ENCODE measurements at places on chromosomes 5 and 9.

GRCh38 chr9:105425816-105426433 lies 21.9 kb upstream of the FSD1L start:
- no peak for DNase-seq

DNA sequence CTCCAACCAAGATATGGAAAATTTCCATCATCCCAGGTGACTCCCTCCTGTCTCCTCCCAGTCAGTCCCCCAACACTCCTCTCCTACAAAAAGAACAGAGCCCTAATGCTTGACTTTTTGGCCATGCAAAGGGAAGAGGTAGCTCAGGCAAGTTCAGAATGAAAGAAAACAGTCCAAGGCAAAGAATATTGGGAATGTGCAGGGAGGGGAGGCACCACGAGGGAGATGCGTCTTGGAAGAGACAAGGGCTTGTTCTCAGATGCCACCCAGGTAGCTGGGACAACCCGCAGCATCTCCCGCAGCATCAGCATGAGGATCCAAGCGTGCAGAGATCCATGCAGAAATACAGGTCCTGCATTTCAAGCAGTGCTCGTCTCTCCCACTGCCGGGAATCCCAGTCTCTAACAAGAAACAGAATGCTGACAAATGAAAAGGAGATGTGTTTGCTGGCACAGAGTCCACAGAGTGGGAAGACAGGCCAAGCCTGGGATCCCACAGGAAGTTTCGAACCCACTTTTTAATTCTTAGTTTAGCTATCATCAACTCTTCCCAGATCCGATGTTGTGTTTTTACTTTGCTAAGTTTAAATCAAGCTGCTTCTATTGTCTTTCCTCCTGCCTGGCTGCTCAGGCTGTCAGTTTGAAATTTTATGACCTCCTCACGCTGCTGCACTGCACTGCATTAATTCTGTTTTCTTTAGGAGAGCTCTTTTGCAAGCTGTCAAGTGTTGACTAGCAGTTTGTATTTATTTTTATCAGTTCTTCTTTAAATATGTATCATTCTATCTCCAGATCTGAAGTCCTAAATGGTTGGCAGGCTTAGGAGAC lies 86.8 kb upstream of the OSMR start:
- no peak for DNase-seq

DNA sequence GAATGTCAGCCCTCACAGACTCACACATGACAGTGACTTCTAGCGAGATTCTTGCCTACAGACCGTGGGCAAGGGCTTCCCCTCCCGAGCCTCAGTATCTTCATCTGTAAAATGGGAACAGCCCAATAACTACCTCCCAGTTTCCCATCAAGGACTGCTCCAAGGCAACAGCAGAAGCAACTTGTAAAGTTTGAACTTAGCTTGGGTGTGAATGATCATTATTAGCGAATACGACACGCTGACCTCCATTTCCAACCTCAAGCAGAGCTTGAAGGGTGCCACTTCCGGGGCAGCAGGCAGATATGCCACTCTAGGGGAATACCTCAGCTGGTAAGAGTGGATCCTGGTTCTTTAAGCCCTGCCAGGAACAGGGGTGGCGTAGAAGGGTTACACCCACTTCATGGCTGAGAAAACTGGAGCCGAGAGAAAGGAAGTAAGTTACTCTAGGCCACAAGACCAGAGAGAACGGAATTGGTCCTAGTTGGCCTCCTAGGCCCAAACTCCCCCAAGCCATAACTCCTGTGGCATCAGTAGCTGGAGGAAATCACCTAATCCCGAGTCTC lies 2.0 kb downstream of the RNF44 start:
- peak; percentile 40 for DNase-seq

DNA sequence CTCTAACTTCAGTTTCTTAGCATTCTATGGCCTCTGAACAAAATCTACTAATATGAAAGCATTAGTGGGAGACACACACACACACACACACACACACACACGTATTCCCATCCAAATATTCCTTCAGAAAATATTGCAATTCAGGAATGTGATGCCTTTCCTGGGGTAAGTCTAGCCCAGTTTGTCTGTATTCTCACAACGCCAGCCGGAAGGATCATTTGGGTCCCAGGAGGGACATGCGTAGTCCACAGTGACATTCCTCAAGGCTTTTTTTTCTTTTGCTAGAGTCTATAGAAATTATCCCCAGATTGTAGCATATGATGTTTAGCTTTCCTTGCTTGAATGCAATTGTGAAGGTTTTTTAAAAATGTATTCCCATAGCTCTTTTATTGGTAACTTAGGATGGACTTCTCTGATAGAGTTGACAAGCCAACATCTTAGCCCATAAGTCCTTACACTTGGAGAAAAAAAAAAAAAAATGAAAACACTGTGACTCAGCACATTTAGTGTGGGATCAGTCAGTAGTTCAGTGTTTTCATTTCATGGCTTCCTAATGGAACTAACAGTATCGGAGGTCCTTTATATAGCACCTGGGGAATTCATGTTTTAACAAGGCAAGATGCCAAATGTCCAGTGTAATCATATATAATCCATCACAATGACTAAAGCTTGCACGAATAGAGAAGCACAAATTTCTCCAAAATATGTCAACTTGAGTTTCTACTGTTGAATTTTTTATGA lies 316.5 kb downstream of the DIRAS2 start:
- DNase-seq, result no peak

GRCh38 chr9:100474082-100474923 lies 1.4 kb downstream of the TMEFF1 start:
- no peak for DNase-seq

DNA sequence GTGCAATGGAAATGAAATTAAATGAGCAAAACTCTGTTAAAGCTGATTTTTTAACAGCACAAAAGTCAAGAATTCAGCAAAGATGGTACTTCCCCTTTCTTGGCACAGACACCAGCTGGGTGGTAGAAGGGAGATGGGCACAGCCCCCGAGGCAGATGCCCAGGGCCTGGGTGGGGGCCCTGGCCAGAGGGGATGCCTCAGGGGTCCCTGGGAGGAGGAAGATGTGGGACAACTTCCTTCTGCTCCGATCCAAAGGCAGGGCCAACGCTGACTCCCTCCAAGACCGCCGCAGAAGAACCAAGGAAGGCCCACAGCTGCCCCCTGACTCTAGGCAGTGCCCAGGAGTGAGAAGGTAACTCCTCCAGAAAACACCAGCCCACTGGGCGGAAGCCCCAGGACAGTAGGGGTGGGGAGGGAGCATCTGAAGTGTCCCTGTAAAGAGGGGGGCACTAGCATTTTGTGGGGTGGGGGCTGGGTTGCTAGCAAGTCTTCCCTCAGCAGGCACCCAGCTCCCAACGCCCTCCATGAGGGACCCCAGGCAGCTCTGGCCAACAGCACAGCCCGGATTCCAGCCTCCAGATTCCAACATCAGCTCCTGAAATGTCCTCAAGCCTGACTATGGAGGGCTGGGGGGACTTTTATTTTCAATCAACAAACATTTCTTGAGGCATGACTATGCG lies 4.9 kb downstream of the NACC2 start:
- no peak for DNase-seq

GRCh38 chr5:36273809-36274526 lies 27.7 kb downstream of the RANBP3L start:
- DNase-seq, result no peak

- DNase-seq, result no peak
Measured at GRCh38 chr9:121095057-121095456, 20.3 kb downstream of the CNTRL start.

DNA sequence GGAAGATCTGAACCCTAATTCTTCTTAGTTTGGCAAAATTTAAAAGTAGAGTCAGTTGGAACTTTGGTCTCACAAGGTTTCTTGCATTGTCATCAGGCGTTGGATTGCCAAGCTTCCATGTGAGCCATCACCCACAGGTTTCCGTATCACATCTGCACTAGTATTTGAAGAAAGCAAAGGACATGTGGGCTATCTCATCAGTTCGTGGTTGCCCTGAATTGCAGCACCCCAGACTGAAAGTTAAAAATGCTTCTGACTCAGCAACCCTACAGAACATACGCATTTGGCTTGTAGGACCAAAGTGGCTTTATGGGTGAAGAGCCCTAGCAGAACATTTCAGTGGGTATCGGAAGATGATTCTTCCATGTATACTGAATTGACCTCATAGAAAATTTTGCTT lies 358.0 kb downstream of the ENC1 start:
- no peak for DNase-seq

GRCh38 chr5:135205632-135206349 lies 171.8 kb upstream of the PITX1 start:
- DNase-seq, result no peak

- DNase-seq, result no peak
Measured at GRCh38 chr9:121218357-121219027, 16.8 kb upstream of the RAB14 start.

DNA sequence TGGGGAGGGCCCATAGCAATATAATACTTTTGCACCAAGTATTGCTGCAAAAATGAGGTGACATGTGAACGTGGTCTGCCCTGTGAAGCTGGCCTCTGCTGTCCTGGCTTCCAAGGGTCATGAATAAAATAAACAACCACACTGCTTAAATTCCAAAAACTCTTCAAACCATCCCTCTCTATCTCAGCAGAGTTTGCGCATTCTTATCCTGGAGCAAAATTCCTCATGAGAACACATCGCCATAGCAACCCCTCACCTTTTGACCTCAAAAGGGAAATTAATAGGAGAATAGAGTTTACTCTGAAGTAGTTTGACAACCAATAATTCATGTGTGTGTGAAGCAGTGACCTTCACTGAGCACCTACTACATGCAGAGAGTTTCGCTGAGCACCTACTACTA lies 342.9 kb downstream of the SPOCK1 start:
- DNase-seq, result no peak

GRCh38 chr5:34499001-34499734 lies 157.0 kb upstream of the RAI14 start:
- no peak for DNase-seq

DNA sequence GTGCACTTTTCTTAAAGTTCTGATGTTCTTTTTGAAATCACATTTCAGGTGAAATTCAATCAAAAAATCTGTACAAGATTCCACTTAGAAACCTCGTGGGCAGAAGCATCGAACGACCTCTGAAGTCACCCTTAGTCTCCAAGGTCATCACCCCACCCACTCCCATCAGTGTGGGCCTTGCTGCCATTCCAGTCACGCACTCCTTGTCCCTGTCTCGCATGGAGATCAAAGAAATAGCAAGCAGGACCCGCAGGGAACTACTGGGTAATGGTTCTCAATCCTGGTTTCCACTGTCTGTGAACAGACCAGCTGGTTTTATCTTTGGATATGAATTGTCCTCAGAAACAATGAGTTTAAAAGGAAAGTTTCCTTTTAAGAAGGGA lies 8.1 kb upstream of the SLC2A8 start:
- no peak for DNase-seq

DNA sequence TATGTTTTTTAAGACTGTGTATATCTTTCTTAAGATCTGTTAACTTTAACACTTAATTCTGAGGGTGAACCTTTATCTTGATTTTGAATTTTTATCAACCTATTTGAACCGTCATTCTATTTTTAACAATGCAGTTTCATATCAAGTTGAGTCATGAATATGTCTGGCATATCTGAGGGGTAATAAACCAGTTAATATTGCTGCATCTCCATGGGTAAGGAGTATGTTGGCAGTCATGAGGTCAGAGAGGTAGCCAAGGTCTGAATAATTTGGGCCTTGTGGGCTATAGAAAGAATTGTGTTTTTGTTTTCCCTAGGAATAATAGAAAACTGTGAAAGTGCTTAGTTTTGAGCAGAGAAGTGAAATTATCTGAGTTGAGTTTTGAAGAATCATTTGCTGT lies 419.0 kb downstream of the PLK2 start:
- DNase-seq, result no peak

DNA sequence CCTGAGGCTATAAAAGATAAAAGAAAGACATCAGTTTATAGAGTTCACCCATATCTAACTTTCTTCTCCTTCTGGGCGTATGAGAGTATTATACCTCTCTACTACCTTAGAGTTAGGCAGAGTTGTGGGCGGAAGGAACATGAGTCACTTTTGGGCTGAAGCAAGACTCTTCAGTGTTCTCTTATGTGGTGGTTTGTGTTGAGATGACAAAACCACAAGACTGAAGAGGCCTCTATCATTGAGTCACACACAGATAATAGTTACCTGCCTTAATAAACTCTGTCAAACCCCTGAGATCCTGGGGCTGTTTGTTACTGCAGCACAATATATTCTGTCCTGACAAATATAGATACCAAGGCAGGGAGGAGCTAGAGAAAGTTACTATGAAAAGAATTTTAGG lies 184.2 kb downstream of the EFNA5 start:
- no peak for DNase-seq

DNA sequence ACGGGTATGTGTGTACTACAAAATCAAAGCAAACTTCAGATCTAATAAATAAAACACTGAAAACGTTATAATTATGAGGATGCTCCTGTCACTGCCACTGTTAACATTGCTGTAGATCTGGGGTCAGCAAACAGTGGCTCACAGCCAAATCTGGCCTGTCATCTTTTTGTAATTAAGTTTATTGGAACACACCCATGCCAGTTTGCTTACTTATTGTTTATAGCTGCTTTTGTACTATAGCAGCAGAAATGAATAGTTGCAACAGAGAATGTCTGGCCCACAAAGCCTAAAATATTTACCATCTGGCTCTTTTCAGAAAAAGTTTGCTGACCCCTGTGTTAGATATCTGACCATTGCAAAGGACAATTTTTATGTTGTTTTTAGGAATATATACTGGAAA lies 32.1 kb downstream of the PRRC1 start:
- DNase-seq, result peak; percentile 29

DNA sequence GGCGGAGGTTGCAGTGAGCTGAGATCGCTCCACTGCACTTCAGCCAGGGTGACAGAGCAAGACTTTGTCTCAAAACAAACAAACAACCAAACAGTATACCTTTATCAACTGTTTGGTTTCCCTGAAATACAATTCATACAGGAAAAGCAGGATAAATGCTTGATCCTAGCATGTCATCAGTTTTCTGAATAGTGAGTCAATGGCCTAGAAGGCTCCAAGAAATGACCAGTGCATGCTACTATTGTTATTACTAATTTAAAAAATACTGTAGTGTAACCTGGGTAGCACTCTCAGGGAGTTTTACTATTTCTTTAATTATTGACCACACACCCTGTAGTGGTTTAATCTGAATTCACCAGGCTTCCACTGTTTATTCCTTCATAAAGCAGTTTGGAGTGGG lies 101.0 kb upstream of the PTPN3 start:
- DNase-seq, result no peak

- DNase-seq, result no peak
Measured at GRCh38 chr5:27491047-27491446, 452.7 kb upstream of the CDH9 start.

- DNase-seq, result no peak
Measured at GRCh38 chr5:134736173-134736812, 2.1 kb upstream of the CAMLG start.

All from prostate gland (tissue), 2 donors.